Stimulated activated CD8-positive, alpha-beta memory T cell treated with anti-CD3 and anti-CD28 coated beads, Interleukin-15, amount 100 ng/mL, for 1 hour (primary cell): ENCODE measurements at places on chromosomes 3 and 15.

DNA sequence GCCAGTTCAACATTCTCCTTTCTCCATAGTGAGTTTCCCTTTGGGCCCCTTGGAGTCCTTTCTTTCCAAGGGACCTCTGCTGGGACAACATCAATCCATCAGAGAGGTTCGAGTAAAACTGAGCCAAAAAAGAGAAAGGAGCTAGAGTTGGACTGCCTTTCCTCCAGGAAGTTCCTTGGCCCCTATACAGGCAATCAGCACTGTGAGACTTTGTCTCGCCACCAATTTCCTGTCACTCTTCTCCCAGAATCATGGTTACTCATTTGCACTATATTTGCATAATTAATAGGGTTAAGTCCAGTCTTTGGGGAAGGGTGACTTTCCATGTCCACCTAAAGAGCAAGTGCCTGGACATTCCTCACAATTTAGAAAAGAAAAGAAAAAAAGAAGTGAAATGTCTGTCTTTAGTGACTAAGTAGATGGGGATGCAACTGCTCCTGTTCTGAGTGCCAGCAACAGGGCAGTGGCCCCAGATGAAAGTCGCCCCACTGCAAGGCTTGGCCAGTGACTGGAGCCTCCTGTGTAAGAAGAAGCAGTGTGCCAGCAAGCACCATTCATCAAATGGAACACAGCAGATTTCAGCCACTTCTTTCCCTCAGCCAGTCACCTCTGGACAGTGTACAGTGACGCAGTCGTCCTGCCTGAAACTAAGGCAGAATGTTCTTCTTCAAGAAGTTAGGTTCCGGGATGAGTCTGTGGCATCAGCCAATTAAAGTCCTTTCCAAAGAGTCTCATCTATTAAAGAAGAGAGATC lies 91.6 kb downstream of the FSIP1 start:
- DNase-seq = no peak

DNA sequence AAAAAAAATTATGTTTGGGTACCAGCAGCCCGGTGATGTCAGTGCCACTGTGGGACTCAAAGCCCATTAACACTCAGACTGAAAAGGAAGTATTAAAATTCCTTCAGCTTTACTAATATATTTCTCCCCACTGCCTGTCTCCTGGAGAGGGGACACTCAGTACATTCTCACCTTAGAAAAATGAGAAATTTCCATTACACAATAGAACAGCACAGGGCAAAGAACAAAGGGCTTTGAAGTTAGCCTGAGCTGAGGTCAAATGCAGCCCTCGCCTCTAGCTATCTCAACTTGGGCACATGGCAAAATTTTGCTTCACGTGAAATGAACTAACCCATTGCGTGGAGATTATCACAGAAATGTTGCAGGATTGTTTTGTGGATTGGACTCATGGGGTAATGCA lies 80.8 kb downstream of the RARB start:
- no peak for DNase-seq

GRCh38 chr15:100570275-100570674 lies 31.7 kb downstream of the LINS1 start:
- DNase-seq = no peak

- DNase-seq = no peak
Observed at GRCh38 chr3:12893247-12893646, 51.9 kb upstream of the RPL32 start.

GRCh38 chr3:63450023-63450422 lies 171.9 kb downstream of the SYNPR start:
- no peak for DNase-seq

- DNase-seq = no peak
Observed at GRCh38 chr3:159472611-159473010, 516.0 kb upstream of the IL12A start.

- DNase-seq = no peak
Observed at GRCh38 chr15:85759376-85759775, 35.3 kb downstream of the KLHL25 start.

DNA sequence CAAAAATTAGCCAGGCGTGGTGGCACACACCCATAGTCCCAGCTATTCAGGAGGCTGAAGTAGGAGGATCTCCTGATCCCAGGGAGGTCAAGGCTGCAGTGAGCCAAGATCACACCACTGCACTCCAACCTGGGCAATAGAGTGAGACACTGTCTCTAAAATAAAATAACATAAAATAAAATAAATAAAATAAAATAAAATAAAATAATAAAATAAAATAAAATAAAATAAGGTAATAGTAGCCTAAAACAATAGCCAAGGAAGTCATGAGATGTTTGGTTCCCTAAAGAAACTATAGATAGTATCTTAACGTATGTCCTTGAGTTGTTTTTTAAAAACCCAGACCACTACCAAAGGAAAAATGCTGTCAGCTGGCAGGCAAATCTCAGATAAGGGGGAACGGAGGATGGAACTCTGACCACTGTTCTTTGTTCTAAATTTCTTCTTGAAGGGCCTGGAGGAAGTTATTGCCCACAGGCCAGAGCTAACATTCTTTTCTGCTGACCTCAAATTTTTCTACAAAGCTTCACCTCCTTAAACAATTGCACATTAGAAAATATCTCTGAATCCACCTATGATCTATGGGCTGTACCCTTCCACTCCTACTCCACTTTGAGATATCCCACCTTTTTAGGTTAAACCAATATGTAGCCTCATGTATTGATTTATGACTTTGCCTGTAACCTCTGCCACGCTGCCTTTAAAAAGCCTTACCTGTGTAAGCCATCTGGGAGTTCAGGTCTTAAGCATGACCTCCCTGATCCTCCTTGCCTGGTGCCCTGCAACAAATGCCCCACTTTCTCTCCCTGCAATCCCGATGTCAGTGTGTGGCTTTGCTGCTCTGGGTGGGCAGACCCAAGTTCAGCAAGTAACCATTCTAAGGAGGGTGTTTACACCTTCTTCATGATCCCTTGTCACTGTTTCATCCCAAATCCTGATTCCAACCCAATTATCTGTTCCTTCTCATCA lies 126.2 kb upstream of the BHLHE40 start:
- DNase-seq = no peak

DNA sequence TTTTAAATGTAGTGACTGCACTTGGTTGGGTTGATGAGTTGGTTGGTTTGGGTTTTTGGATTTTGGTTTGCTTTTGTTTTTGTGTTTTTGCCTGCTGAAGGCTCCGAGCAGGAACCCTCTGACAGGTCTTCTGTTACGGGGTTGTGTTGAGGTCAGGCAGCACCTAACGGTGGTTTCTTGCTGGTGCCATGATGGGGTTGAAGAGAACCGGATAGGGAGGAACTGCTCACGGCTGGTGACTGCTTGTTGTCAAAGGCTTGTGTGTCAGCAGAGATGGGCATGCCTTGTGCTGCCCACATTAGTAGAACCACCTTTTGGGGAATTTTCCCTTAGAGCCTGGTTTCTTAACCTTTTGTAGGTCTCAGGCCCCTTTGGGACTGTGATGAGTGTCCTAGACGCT lies 42.0 kb downstream of the SLC6A6 start:
- no peak for DNase-seq

DNA sequence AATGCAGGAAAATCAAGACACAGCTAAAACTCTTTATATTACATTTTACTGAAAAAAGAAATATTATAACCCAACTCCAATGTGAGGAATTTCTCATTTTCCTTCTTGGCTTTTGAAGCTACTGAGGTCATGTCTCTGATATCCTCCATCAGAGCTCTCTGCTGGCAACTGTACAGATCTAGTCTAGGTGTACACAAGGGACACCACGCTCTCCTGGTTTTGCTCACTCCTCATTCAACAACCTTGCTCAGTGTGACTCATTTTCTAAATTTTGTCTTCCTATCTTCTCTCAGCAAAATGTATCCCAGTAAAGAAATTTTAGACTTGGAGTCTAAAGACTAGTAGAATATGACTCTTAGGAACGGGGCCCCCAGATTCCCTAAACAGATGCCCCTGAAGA lies 144.3 kb downstream of the KCNMB2 start:
- DNase-seq = no peak

DNA sequence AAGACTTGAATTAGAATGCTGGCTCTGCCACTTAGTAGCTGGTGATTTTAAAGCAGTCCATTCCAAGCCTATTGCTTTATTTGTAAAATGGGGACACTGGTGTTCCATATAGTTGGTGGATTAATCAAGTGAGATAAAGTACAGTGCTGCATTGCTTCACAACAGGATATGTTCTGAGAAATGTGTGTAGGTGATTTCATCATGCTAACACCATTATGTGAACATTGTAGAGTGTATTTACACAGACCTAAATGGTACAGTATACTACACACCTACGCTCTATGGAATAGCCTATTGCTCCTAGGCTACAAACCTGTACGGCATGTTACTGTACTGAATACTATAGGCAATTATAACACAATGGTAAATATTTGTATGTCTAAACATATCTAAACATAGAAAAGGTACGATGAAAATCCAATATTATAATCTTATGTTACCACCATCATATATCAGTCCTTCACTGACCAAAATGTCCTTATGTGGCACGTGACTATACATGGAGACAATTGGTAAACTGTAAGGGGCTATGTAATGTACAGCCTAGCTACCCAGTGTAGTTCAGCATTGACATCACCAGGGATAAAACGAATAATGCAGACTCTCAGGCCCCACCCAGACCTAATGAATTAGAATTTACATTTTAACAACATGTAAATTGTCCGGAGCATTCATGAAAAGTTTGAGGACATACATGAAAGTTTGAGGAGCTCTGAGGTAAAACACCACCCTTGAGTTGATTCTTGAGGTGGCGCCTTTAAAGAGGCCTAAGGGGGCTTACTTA lies 121.4 kb upstream of the BFSP2 start:
- no peak for DNase-seq
